ENCODE measurements at places on chromosomes 7 and 10.

DNA sequence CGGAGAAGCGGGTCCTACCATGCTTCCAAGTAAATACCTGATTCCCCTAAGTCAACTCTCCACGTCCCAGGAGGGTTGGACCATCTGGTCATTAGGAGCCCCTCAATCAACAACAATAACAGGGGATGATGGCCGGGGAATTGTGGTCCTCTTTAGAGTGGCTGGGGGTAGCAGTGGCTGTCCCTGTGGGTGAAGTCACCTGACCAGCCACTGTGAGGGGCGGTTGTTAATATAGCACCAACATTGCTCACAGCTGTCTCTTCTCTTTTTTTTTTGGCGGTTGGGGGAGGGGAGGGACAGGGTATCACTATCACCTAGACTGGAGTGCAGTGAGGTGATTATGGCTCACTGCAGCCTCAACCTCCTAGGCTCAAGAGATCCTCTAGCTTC, 67.9 kb downstream of the SPDYE5 start:
- no peak for DNase-seq

DNA sequence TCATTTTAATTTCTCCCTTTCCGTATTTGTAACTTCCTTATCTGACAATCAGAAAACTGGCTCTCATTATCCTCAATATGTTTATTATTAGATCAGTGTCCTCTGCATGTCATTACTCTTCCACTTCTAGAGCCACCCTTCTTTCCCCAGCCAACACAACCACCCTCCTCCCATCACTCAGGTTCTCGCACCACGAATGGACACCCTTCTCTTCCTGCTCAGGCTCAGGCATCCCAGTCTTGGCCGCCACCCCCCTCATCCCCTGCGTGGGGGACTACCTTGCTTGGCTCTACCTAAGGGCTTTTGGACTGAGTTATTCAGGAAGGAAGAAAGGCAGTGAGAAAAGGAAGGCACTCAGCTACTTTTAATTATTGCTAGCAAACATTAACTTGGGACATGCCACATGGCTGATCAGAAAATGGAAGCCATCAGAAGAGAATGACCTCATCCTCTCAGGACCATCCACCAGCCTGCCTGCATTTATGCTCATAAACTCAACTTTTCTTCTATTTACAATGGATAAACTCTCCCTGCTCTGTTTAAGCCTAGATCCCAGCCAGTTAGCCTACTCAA, 199.9 kb upstream of the PLXNA4 start:
- DNase-seq: no peak

DNA sequence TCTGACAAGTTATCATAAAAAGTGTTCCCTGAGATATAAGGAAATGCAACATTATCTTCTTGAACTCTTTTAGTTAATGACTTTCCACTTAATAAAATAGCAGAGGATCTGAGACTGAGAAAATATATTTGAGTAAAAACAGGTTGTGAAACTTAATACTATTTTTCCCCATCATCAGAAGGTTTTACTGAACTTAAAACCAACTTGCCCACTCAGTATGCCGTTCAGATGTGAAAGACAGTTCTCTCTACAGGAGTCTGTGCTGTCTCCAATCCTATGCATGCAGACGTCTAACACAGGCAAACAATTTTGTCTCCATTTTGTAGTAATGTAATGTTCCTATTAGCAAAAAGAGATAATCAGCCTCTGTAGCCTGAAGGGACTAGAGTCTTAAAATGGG, 38.2 kb upstream of the CYP2C18 start:
- no peak for DNase-seq

- DNase-seq: no peak
These were observed 51.8 kb downstream of the INPP5F start for GRCh38 chr10:119777686-119778085.

GRCh38 chr10:31030260-31030659, 1.4 kb downstream of the ZNF438 start:
- DNase-seq: no peak

DNA sequence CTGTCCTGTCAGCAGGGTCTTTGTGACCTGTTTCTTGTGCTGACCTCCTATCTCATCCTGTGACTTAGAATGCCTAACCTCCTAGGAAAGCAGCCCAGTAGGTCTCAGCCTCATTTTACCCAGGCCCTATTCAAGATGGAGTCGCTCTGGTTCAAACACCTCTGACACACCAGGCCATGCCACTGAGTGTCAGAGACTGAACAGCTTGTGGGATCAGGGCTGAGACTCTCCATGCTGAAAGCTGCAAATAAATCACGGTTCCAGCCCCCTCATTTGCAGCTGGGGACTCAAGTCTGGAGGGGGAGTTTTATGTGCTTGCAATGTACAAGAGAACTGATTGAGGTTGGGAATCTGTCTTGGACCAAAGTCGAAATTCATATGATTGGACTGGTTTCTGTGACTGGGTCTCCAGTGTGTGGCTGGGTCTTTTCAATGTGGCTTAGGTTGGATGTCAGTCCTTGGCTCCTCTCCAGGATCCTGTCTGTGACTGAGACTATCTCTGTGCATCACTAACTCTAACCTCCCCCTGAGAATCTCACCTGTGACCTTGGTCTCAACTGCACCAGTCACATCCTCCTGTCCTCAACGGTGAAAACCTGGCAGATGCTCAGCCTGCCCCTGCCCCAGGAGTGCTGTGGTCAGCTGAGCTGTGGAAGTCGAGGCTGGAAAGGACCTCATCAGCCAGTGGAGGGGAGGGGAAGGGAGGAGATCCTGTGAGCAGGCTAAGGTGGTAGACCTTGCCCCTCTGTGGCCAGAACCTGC, 11.7 kb downstream of the PRF1 start:
- DNase-seq: no peak
